A549 treated with ZK216348 at 1 μM for 4 hours (cell line): ENCODE measurements at places on chromosomes 12 and 14. TPM values are rescaled to one million over a fixed set of nuclear protein-coding genes. Genes with fewer than 3 reads are reported as not detected.

PLEKHG7 gene
- not detected in 5 replicates for total RNA-seq

CLEC9A gene
- not detected in 5 replicates for total RNA-seq

SYCP3 gene
- not detected in 5 replicates for total RNA-seq

ZNF384 gene
- total RNA-seq = 49.6 to 66.0 TPM (median 62.9 TPM) in 5 replicates

RNASE7 gene
- not detected in 5 replicates for total RNA-seq

FGD6 gene
- total RNA-seq = 11.0 to 18.7 TPM (median 15.5 TPM) in 5 replicates

BCL2L2 gene
- total RNA-seq = 15.2 to 23.4 TPM (median 20.0 TPM) in 5 replicates

CEBPE gene
- 0.12 TPM in 1 of 5 replicates, not detected in the others for total RNA-seq

BCL7A gene
- total RNA-seq = 9.3 to 13.2 TPM (median 11.3 TPM) in 5 replicates

HOXC10 gene
- total RNA-seq = 2.5 to 3.6 TPM (median 2.9 TPM) in 5 replicates

LRTM2 gene
- not detected in 5 replicates for total RNA-seq

GLIPR1L1 gene
- not detected in 5 replicates for total RNA-seq

GMFB gene
- total RNA-seq = 34.8 to 87.3 TPM (median 41.8 TPM) in 5 replicates

INHBC gene
- total RNA-seq = 0.07 TPM in 1 of 5 replicates, not detected in the others

CD163L1 gene
- total RNA-seq = 0.16 to 0.51 TPM (median 0.20 TPM) in 5 replicates

GYS2 gene
- 0.05 to 0.15 TPM (median 0.09 TPM) in 3 of 5 replicates, not detected in the others for total RNA-seq

RFX4 gene
- not detected in 5 replicates for total RNA-seq

CYP46A1 gene
- total RNA-seq = 0.05 to 0.29 TPM (median 0.13 TPM) in 4 of 5 replicates, not detected in the other

PZP gene
- not detected in 5 replicates for total RNA-seq

FOXG1 gene
- total RNA-seq = 0.11 to 0.27 TPM (median 0.12 TPM) in 5 replicates

TTC6 gene
- 0.33 to 0.49 TPM (median 0.39 TPM) in 4 of 5 replicates, not detected in the other for total RNA-seq

CLEC2D gene
- 0.24 to 0.60 TPM (median 0.38 TPM) in 5 replicates for total RNA-seq

GPHN gene
- total RNA-seq = 11.8 to 20.0 TPM (median 12.2 TPM) in 5 replicates

NDUFA9 gene
- total RNA-seq = 109 to 116 TPM (median 111 TPM) in 5 replicates

HSPB8 gene
- 13.4 to 18.4 TPM (median 14.9 TPM) in 5 replicates for total RNA-seq

OTOGL gene
- total RNA-seq = not detected in 5 replicates

KRT79 gene
- 0.09 TPM in 1 of 5 replicates, not detected in the others for total RNA-seq

CCDC177 gene
- total RNA-seq = 0.05 to 0.06 TPM in 2 of 5 replicates, not detected in the others

PTGER2 gene
- 1.7 to 2.9 TPM (median 2.5 TPM) in 5 replicates for total RNA-seq

MYF5 gene
- total RNA-seq = not detected in 5 replicates

FRMD6 gene
- 24.3 to 41.9 TPM (median 35.7 TPM) in 5 replicates for total RNA-seq

WNT1 gene
- total RNA-seq = 0.13 to 0.20 TPM in 2 of 5 replicates, not detected in the others

LAG3 gene
- total RNA-seq = 0.79 to 2.2 TPM (median 1.6 TPM) in 5 replicates

C12orf60 gene
- 1.3 to 2.1 TPM (median 1.7 TPM) in 5 replicates for total RNA-seq

MANSC4 gene
- total RNA-seq = not detected in 5 replicates

MUCL1 gene
- total RNA-seq = not detected in 5 replicates

TAS2R19 gene
- total RNA-seq = 0.19 TPM in 1 of 5 replicates, not detected in the others

INF2 gene
- total RNA-seq = 61.4 to 144 TPM (median 128 TPM) in 5 replicates

MAP3K9 gene
- 4.3 to 6.5 TPM (median 5.4 TPM) in 5 replicates for total RNA-seq

PLEKHA5 gene
- 6.1 to 9.8 TPM (median 6.9 TPM) in 5 replicates for total RNA-seq

CCDC198 gene
- total RNA-seq = 2.0 to 3.2 TPM (median 2.9 TPM) in 5 replicates

CKB gene
- total RNA-seq = 65.1 to 115 TPM (median 109 TPM) in 5 replicates

GUCY2C gene
- total RNA-seq = 0.12 TPM in 1 of 5 replicates, not detected in the others

GNPNAT1 gene
- 32.9 to 52.9 TPM (median 47.6 TPM) in 5 replicates for total RNA-seq

GPR132 gene
- total RNA-seq = 0.45 to 1.3 TPM (median 0.53 TPM) in 5 replicates

RTL1 gene
- total RNA-seq = 0.21 to 0.35 TPM (median 0.26 TPM) in 5 replicates

CDK4 gene
- 212 to 278 TPM (median 234 TPM) in 5 replicates for total RNA-seq

SSTR1 gene
- total RNA-seq = not detected in 5 replicates

TAS2R13 gene
- not detected in 5 replicates for total RNA-seq

GARIN6 gene
- not detected in 5 replicates for total RNA-seq

GLT8D2 gene
- 0.20 to 0.59 TPM (median 0.21 TPM) in 4 of 5 replicates, not detected in the other for total RNA-seq

CELA1 gene
- total RNA-seq = not detected in 5 replicates

PLEKHD1 gene
- total RNA-seq = 0.05 TPM in 2 of 5 replicates, not detected in the others

ERP27 gene
- total RNA-seq = not detected in 5 replicates

TPI1 gene
- total RNA-seq = 1,281 to 1,662 TPM (median 1,628 TPM) in 5 replicates
